Left kidney (tissue), 8 donors: ENCODE measurements at places on chromosomes 12 and 14. TPM values are rescaled to one million over a fixed set of nuclear protein-coding genes. Genes with fewer than 3 reads are reported as not detected.

KLRC1 gene
- 2.2 TPM for polyA plus RNA-seq

- peak; percentile 15 for DNase-seq
Measured at GRCh38 chr12:7190268-7191055, 976 bp downstream of the PEX5 start.

TAS2R19 gene
- polyA plus RNA-seq: 1.9 TPM

PUS7L gene
- polyA plus RNA-seq: 18.5 TPM

ZBTB42 gene
- 3.1 TPM for polyA plus RNA-seq

DNA sequence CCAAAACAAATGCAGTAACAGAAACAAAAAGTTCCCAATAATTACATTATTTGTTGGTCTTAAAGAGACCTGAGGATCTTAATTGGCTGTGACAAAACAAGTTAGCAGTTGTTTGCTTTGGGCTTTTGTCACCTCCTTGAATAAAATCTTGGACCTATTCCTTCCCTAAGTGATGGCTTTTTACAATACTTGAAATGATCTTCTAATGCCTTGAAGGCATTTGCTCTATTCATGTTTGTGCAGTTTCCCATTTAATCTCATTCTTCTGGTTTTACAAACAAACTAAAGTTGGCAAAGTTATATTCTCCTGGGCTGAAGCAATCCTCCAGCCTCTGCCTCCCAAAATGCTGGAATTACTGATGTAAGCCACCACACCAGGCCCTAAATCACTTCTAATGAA is 98.8 kb downstream of the OSBPL8 start:
- DNase-seq: no peak

- no peak for DNase-seq
Measured at GRCh38 chr14:103547941-103548462, 14.5 kb downstream of the BAG5 start.

GRCh38 chr14:105075379-105076295 is 10.4 kb upstream of the GPR132 start:
- DNase-seq: no peak

TMEM121 gene
- 2.8 TPM for polyA plus RNA-seq

- no peak for DNase-seq
Measured at GRCh38 chr14:55545779-55546178, 34.2 kb upstream of the KTN1 start.

GRCh38 chr14:31536201-31536960 is 24.8 kb upstream of the NUBPL start:
- no peak for DNase-seq
